HFF-Myc (cell line): ENCODE measurements at places on chromosomes 5 and 9.

- DNase-seq: peak; percentile 75
These were observed 14.9 kb downstream of the SPAAR start for GRCh38 chr9:35923927-35924763.

DNA sequence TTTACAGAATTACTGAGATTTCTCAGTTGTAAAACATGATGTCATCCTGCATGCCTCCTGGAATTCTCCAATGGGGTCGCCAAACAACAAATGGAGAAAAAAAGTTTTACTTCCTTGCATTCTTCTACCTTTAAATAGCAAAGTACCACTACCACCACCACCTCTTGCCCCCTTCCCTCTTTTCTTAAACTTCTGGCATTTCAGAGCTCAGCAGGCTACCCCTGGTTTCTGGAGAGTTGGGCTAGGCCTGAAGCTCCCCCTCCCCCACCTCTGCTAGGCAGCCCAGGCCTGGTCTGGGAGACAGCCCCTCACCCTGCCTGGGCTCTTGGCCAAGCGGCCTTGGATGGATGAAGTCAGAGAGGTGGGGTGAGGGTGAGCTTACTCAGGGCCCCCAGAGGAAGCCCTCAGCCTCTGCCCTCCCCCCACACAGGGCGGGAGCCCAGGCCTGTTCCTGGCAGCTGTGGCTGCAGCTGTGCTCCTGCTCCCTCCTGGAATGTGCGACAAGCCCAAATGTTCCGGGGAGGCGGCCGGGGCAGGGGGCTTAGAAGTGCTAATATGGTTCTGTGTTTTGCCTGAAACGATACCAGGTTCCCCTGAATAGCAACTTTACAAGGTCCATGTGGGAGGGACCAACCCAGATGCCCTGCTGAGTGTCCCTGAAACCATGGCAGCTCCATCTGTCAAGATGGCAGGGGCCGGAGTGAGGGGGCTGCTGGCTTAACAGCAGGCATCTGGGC is 6.0 kb upstream of the CCIN start:
- DNase-seq: peak; percentile 33

DNA sequence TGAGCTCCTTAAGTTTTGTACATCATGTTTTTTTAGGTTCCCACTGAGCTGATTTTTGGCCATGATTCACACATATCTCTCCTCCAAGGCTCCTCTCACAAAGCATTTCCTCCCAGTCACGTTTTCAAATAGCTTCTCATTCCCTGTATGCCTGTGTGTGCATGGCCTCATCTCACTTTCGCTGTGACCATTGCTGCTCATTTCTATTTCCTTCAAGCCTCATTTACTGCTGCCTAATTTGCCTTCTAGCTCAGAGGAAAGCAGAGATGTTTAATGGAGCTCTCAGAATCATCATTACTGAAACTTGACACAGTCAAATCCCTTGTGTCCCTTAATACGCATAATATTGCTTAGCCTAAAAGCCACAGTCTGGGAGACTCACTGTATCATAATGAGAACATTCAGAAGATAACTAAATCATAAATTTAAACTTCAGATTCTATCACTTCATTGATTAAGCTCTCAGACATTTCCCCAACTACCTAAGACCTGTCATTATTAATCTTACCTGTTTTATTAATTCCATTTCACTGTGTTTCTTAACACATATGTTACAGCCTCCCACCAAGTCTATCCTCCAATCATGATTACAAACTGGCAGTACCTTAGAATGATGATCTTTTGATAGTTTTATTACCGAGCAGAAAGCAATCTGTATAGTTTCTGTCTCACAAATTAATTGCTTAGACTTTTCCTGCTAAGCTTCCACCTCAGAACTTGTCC is 278.3 kb upstream of the PTGER4 start:
- no peak for DNase-seq

DNA sequence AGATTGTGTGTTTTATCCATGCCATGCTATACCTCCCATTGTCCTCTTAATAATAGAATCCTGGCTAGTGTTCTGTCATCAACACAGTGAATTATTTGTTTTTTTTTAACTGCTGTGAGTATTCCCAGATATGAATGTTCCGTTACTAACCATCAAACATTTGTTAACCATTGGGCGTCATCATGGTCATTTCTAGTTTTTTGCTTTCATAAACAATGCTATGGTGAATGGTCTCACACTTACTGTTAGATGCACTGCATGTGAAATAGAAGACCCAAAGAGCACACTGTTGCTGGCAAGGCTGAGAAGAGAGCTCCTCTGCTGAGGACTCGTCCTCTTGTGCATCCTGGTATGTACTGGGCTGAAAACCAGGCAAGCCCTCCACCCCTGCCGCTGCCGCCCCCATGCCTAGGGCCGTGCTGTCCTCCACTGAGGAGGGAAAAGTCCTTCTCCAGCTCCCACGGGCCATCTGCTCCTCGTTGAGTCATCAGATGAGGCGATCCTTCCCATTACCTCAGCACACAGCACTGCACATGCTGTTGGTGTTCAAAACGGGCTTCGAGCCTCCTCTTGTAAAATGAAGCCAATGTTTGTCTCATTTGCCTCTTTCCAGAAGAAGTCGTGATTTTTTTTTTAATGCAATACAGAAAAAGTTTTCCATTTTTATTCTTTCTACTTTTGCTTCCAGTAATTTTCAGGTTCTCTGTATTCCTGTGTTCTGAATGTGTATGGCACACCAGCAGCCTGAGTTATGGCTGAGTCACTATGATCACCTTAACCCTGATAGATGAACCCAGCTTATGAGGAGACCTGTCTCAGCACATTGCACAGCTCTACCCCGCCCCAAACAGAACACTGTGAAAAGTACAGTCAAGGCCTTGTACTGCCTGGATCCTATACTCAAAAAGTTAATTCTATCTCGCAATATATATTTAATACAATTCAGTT is 219.0 kb downstream of the AOPEP start:
- peak; percentile 83 for DNase-seq

GRCh38 chr5:1031306-1031959 is 22.8 kb downstream of the NKD2 start:
- DNase-seq: no peak

DNA sequence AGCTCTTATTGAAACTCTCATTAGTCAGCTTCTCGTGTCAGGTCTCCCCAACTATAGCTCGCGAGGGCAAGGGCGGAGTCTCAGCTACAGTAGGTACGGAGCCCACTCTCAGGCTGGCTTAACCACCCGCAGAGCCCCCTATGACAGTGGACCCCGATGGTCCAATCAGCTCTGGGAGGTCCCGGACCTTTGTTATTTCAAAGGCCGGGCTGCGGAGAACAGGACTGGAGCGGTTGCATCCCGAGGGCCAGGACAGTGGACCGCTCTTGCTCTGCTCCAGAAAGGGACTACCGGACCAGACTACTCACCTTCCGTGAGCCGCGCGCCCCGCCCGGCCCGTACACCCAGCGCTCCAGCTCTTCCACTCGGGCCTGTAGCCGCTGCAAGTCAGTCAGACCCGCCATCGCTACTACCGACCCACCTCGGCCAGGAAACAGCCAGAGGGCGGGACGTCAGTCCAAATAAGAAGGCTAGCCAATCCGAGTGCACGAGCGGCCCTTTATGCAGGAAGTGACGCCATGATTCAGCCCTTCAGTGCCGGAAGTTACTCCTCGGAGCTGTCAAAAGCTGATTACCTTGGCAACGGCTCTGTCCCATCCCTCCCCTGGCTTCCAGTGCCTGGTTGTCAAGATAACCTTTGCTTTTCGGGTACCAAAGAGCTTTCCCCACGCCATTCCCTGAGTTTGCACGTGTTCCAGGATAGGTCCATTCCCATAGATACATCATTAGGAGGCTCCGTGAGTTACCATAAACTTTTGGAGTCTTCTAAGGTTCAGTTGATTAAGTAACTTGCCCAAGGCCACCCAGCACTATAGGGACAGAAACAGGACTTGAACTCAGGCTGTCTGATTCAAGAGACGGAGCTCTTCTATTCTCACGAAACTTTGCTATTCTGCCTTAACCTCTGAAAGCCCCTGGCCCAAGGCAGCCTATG is at the start of gene DCTN3:
TSS of gene DCTN3 (minus strand) at position 435 of the 934 bp plus-strand sequence. CDS start at position 404, 31 bp downstream.
- DNase-seq: peak; percentile 92

- no peak for DNase-seq
These were observed 2300.3 kb downstream of the MAT2B start for GRCh38 chr5:165805756-165806155.

- no peak for DNase-seq
These were observed 114.7 kb downstream of the GDNF start for GRCh38 chr5:37725185-37725584.

GRCh38 chr9:16321461-16322119 is 548.9 kb downstream of the BNC2 start:
- DNase-seq: no peak

DNA sequence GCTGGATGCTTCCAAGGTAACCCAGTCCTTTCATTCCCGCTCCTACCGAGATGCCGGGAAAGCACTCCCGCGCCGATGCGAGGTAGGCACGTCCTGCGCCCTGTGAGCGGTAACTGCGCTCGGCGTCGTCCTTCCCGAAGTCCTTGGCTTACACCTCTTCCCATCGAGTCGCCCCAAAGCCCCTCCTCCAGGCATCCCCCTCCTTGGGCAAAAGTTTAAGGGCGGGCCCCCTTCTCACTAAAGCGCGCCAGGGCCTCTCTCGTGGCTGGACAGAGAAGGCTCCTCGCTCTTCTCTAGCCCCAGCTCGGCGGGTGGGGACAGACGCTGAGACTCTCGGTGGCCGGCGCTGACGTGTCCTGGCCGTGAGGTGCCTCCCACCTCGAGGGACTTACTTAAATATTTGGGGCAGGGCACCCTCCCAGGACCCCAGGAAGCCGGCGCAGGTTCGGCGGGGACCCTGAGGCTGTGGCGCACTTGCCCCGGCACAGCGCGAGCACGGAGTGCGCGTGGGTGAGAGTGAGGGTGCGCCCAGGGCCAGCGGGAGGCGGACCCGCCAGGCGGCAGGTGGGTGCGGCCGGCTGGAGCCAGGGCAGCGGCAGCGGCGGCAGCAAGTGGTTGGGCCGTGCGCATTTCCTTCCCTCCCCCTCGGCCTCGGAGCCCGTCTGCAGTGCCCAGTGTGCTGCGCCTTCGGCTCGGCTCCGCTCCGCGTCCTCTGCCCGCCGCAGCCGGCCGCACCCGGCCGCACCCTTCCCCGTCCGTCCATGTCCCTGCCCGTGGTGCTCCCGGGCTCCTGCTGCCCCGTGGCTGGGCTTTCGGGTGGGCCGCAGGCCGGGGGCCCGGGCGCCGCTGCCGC is at the start of gene ENTREP1:
TSS of gene ENTREP1 (plus strand) at position 667 of the 853 bp plus-strand sequence. CDS start at position 762, 95 bp downstream.
- DNase-seq: no peak

GRCh38 chr5:177404641-177405179 is 4.2 kb upstream of the PFN3 start:
- DNase-seq: no peak

DNA sequence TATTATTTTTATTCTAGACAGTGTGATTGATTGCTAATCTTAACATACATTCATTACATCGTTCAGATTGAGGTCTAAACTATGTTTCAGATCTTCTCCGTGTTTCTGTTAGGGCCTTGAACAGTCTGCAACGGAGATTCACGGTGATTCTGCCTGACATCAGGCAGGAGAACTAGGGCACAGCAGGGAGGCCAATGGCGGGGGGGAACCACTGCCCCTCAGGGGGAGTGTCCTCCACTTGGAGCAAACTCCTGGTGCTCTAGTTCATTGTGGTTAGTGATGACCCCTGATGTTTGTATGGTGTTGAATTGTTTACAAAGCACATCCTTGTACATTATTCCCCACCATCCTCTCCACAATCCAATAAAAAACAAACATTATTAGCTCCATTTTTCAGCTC is 173.5 kb downstream of the ZNF608 start:
- DNase-seq: no peak

GRCh38 chr9:120922404-120923195 is 4.0 kb downstream of the TRAF1 start:
- DNase-seq: no peak

GRCh38 chr5:44022622-44023021 is 366.6 kb downstream of the FGF10 start:
- DNase-seq: no peak

- DNase-seq: no peak
These were observed 76.8 kb downstream of the STK10 start for GRCh38 chr5:172110921-172111851.

GRCh38 chr9:79237861-79238260 is 333.9 kb upstream of the TLE4 start:
- DNase-seq: no peak

GRCh38 chr9:137454145-137454596 is 5.0 kb downstream of the NSMF start:
- DNase-seq: no peak

- DNase-seq: peak; percentile 36
These were observed 56.9 kb downstream of the PDE6A start for GRCh38 chr5:149887622-149888183.

DNA sequence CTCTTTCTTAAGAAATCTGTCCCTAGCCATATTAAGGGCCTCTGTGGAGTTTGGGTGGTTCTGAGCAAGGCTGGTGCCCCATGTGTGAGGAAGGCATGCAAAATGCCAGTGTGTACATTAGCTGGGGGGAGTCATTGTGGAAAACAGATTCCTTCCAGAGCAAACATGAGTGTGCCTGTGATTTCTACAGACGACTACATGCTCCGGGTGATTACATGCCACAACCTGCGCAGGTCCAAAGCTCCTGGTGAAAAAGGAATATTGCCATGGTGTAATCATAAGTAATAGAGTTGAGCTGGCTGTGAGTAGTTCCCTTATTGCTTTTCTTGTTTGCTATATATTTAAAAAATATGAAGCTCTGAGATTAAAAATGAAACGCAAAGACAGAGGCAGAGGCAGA is 102.1 kb downstream of the ACER2 start:
- DNase-seq: no peak

DNA sequence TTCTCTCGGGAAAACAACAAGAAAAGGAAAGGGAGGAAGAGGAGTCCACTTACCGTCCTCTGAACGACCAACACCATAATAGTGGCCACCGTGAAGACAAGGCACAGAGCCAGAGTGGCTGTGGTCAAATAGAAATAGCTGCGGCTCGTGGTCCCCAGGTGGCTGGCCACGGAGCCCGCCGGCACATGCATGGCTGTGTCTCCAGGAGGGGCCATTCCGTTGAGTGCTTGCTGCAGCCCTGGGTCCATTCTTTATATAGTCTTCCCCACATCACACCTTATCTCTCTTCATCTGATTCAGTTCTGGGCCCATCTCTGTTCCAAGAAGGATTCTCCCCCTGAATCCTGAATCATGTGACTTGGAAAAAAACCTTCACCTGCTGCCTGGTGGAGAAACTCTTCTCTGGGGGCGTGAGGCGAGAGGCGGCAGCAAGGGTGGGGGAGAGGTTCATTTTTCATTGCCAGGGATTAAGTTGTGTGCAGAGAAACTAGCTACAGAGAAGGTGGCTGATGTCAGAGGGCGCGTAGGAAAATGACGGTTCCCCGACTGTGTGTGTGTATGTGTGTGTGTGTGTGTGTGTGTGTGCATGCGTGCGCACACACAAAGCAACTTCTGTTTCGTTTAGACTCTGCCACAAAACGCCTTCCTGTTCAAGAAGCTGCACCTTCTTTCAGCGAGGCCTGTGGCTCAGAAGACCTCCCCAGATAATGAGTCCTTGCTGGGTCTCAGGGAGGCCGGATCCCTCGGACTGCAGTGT is at the start of gene TNFSF8:
TSS of gene TNFSF8 (minus strand) at position 536 of the 757 bp plus-strand sequence. CDS start at position 248, 288 bp downstream.
- no peak for DNase-seq
